Esophagus mucosa (tissue), 1 donor: ENCODE measurements at places on chromosomes 13 and 19. TPM values are rescaled to one million over a fixed set of nuclear protein-coding genes. Genes with fewer than 3 reads are reported as not detected.

Gene NAPSA
- total RNA-seq, result 0.40 TPM

Gene CLDN10
- 0.76 TPM for total RNA-seq

Gene KIR3DL2
- not detected for total RNA-seq

Gene SHISA7
- not detected for total RNA-seq

Gene SUGP2
- total RNA-seq, result 26.1 TPM

Gene NEK3
- total RNA-seq, result 4.3 TPM

Gene SLC17A7
- not detected for total RNA-seq

Gene NACC1
- total RNA-seq, result 40.0 TPM

Gene MEDAG
- total RNA-seq, result 2.7 TPM

Gene CASP14
- 0.16 TPM for total RNA-seq

Gene ZNF112
- 2.2 TPM for total RNA-seq

Gene MEGF8
- total RNA-seq, result 8.1 TPM

Gene GRK1
- not detected for total RNA-seq

Gene SACS
- total RNA-seq, result 6.7 TPM

Gene WTIP
- total RNA-seq, result 2.7 TPM
